Endothelial cell (in vitro differentiated cells): ENCODE measurements at places on chromosomes 3 and 15. TPM values are rescaled to one million over a fixed set of nuclear protein-coding genes. Genes with fewer than 3 reads are reported as not detected.
A peak's percentile ranks its signal among the peaks of the same experiment; 100 is the strongest.

DNA sequence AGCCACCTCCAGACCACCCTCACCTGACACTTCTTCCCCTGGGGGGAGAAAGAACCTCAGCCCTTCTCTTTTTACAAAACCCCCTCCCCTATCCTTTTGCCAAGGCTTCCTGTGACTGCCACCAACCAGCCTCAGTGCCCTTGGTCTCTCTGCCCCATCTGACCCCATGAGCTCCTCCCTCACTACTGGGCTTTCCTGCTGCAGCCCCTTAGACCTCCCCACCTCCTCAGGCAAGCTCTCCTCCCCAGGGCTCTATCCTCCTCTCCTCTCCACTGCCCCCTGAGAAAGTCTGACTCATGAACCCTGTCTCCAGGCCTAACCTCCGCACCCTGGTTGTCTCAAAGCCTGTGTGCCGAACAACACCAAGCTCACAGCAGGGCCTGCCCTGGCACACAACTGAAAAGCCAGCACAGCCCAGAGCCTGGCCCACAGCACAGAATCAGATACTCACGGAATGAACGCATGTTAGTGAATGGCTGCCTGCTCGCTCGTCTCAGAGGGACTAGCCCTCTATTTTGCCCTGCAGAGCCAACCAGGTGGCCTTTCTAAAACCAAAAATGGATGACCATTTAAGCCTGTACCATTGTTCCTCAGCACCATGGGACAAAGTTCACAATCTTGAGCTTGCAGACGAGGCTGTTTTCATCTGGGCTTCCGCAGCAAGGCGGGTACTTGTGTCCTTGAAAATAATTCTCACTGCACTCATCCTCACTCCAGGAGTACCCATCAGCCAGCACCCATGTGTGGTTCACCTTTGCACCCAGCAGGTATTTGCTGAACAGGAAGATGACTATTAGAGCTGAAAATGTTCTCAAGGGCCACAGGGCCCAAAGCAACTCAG lies 1.7 kb downstream of the CHDH start:
- peak overlapping the region; percentile 71 for H3K4me3 ChIP-seq
- DNase-seq = no peak
- H3K27ac ChIP-seq = no peak overlapping the region
- H3K36me3 ChIP-seq = no peaks in the 10 kb centered on the region

GRCh38 chr15:64349375-64349774 lies 6.6 kb downstream of the CSNK1G1 start:
- H3K4me1 ChIP-seq = no peaks in the 10 kb centered on the region
- peaks cover 3% of the 10 kb centered on the region for H3K36me3 ChIP-seq
- no peak overlapping the region for H3K27ac ChIP-seq
- DNase-seq = no peak

- no peak overlapping the region for H3K27ac ChIP-seq
- H3K4me3 ChIP-seq = no peak overlapping the region
- H3K4me1 ChIP-seq = peaks cover 12% of the 10 kb centered on the region
- H3K36me3 ChIP-seq = peaks cover 3% of the 10 kb centered on the region
- no peak for DNase-seq
Measured at GRCh38 chr3:51380601-51381332, 4.3 kb upstream of the MANF start.

Gene KNG1
- total RNA-seq = not detected

Gene TUSC7
- total RNA-seq = not detected

- no peak overlapping the region for H3K4me3 ChIP-seq
- H3K27ac ChIP-seq = no peak overlapping the region
Measured at GRCh38 chr3:28042707-28043106, 198.7 kb upstream of the CMC1 start.

- peaks cover 52% of the 10 kb centered on the region for H3K36me3 ChIP-seq
- no peaks in the 10 kb centered on the region for H3K4me1 ChIP-seq
- H3K27ac ChIP-seq = no peak overlapping the region
- DNase-seq = no peak
Measured at GRCh38 chr3:5214352-5214751, 26.8 kb downstream of the EDEM1 start.
